ENCODE measurements at places on chromosomes 2 and 18.

DNA sequence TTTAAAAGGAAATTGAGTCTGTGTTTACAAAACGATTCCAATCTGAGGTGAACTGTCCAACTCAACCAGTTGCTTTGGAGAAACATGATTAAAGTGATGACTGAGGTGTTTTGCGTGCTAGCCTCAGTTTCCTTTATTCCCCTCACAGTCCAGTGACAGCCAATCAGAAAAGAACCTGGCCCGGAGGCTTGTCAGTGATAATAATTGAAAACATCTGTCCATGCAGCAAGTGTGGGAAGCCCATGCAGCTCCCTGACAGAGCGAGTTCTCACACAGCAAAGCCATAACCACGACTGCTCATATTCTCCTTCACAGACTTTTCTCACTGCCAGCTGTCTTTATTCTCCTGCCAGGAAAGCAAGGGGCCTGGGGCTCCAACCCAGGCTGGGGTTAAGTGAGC, 613.4 kb downstream of the ARHGAP15 start:
- no peak for DNase-seq

GRCh38 chr2:54704688-54705605, 18.5 kb upstream of the EML6 start:
- peak; percentile 58 for DNase-seq

DNA sequence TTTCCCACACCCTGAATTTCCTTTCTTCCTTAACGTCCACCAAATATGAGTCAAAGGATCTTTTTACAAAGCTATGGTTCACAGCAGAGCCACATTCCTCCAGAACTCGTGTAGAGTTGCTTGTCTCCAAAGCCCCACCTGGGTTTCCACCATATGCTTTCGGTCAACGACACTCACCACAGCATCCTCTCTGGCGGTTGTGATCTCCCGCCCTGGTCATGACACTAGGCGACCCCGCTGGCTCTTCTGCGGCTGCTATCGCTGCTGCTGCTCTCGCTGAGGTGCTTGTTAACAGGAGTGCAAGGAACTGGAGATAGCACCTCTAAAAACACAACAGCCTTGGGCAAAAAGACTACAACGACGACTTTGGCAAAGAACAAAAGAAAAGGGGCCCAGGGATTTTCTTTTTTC, 340 bp downstream of the SLC40A1 start:
- DNase-seq: peak; percentile 76

DNA sequence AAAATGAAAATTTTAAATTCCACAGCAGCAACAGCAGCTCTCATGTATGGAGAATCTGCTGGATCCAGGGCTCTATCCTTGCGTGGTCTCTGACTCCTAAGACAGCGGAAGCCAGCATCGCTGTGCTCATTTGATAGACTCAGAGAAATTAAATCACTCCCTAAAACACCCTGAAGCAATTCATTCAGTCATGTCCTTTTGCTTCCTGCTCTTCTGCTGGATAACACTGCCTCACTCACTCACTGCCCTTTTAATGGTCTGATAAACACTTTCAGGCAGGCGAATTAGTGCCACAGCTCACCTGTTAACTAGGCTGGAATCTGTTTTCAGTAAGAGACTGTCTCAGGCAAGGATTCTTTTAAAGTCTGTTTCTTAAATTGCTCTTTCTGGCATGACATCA, 10.0 kb downstream of the WIPF1 start:
- no peak for DNase-seq

GRCh38 chr2:47460766-47461165, 57.8 kb downstream of the MSH2 start:
- DNase-seq: no peak

GRCh38 chr18:54647176-54647575, 56.1 kb downstream of the DYNAP start:
- DNase-seq: peak; percentile 44

- no peak for DNase-seq
Observed at GRCh38 chr2:43486603-43487002, 109.2 kb downstream of the THADA start.

DNA sequence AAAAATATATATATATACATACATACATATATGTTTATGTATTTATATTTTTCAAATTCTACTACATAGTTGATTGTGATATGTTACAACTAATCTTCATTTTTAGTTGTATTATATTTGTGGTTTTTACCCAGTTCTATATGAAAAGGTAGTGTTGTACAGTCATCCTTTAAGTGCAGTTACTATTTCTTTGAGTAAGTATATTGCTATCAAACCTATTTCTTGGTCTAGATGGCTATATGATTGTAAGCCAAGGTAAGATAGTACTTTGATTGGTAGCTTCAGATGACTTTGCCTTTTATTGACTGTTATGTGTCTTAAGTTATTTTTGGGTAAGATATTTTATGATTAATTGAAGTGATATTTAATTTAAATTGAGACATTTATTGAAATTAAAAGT, 89.6 kb downstream of the AGPS start:
- DNase-seq: no peak

- no peak for DNase-seq
Observed at GRCh38 chr2:41906338-41906725, 141.5 kb upstream of the PKDCC start.

DNA sequence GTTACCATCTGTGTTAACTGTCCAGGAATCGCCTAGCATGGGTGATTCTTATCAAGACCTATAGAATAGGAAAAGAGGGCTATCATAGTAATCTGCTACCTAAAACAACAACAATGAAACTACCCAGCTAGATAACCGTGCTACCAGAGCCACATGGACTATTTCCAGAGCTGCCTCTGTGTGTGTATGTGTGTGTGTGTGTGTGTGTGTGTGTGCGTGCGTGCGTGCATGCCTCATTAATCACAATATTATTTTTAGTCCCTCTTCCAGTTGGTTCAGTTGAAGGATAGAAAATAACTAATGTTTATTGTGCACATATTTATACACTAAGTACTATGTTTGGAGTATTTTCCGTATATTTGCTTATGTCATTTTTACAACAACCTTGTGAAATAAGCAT, 201.1 kb downstream of the SP3 start:
- no peak for DNase-seq

DNA sequence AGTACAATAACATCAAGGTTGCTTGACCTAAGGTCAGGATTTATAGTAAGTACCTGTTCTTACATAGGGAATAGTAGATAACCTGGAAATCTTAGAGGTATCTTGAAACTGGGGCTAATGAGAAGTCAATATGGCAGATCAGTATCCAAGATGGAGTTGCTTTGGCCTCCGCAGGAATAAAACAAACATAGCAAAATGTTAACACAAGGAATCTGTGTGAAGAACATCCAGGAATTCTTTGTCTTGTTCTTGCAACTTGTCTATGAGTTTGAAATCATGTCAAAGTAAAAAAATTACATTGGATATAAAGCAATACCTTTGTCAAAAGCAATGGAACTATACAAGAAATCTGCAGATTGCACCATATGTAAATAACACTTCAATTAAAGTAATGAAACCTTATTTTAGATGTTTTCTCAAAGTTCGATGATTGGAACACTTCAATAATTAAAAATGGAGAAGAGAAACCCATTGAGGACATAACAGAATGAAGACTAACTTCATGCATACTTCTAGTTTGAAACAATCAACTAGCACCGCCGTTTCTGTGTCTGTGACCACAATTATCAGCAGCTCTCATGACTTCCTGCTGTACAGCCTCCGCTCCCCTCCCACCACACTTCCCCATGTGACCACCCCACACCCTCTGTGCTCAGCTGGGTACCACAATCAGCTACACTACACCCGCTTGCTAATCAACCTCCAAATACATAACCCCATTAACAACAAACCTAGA, 27.6 kb downstream of the C2orf76 start:
- peak; percentile 84 for DNase-seq

DNA sequence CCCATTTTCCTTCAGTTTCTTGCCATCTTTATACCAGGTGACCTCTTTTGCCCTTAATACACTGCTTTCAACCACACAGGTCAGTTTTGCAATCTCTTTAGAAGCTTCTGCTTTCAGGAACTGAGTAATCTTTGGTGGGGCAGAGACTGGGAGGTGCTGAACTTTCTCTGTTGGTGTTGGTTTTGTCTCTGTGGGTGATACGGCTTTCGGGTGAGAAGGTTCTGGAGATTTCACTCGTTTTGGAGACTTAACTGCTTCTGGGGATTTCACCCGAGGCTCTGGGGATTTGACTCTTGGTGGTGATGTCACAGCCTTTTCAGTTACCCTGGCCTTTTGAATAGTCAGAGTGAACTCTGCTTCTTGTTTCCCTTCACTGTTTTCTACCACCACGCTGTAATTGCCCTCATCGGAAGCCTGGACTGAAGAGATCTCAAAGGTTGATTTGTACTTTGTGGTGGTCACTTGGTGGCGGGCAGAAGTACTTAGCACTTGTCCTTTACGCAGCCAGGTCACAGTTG, 50.4 kb downstream of the PLEKHA3 start:
- DNase-seq: no peak

- no peak for DNase-seq
Observed at GRCh38 chr2:73906847-73907505, 14.2 kb downstream of the ACTG2 start.

DNA sequence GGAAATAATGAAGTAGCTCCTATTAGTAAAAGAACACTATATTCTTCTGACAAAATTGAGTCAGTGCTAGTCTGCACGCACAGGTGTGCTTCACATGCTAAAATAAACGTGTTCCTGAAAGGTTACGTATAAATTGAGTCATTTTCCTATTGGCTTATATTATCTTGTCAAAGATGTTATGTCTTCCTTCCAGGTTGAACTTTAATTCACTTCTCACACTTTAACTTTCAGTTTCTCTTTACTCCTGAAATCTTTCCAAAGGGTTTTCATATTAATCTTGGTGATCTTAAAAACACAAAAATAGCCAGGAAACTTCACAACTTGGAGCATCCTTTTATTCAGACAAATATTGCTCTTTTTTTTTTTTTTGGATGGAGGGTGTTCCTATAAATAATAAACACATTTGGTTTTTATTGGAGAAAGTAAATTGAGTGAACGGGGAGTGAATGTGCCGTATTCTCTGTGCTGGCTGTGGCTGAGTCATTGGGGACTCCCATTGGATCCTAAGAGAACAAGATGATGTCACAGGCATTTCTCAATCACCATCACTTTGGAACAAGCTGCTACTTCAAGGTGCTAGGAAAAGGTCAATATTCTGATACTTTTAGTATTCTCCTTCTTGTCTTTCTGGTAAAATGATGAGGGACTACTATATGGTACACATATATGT, 150.2 kb upstream of the SPATS2L start:
- DNase-seq: no peak

DNA sequence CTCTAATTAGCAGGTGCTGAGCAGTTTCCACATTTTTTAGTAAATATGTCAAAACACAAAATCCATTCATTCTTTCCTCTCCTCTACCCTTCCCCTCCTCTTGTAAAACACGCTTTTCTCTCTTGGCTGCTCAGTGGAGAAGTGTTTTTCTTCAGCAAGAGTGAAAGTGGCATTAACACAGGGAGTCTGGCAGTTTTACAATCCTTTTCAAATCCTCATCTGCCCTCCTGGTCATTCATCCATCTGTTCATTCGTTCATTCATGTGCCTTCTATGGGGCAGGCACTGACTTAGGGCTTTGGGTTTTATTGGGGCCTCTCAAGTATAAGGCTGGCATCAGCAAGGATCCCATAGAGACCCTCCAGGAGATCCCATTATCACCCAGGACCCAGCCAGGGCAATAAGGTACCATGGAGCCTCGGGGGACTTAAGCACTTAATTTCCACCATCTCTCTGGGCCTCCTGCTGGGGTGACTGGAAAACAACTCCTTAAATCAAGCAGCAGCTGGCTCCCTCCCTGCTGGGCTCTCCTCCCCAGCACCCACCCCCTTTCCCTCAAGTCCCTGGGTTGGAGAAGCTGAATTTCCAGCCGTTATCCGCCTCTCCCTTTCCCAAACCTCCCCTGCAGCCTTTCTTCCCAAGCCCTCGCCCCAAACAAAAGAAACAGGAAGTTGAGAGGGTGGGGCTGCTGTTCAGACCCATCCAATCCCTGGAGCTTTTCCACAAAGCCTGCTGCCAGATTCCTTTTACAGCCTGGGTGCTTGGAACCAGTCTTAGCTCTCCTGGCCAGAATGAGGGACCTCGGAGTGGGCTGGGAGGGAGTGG, 32.6 kb downstream of the MARCHF4 start:
- DNase-seq: no peak

GRCh38 chr2:226796840-226797288, 2.8 kb downstream of the IRS1 start:
- no peak for DNase-seq

DNA sequence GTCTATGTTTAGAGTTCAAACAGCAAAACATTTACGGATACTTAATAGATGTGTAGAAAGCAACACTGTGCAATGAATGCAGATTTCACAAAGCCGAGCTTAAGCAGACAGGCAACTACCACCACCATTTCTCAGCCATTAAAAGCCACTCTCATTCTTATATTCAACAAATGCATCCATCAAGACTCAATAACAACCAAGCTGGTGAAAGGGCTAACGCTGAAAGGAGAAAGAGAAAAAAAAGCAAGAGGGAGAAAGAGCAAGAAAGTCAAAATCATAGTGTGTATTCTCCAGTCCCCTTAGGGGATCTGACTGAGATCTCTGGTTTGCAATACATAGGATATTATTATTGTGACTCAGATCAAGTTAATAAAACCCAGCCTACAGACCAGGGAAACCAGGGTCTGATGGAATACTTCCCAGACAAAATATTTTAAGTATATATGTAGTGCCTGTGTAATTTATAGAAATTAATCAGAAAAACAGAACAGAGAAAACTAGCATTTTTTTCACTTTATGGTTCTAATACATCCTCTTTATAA, 14.1 kb downstream of the SATB2 start:
- DNase-seq: no peak

GRCh38 chr2:60152226-60152833, 401.1 kb downstream of the BCL11A start:
- DNase-seq: peak; percentile 38

GRCh38 chr2:46697830-46698323, 217.7 kb downstream of the MCFD2 start:
- DNase-seq: no peak

GRCh38 chr2:101379091-101379490, 8.2 kb downstream of the CREG2 start:
- DNase-seq: no peak

DNA sequence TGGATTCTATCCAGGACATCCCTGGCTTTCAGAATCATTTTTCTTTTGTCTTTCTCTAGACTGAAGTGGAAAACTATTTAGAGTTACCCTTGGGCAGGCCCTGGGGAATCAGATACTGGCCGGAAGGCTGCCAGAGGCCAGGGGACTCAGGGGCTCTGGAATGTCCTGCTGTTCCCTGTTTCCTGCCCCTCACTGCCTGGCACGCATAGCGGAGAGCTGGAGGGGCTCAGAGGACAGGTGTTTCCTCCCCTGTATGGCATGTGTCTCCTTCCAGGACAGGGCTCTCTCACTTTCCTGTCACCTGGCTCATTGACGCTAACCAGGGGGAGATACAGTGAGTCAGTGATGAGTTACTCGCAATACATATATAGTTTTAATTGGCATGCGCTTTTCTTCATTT, 38.8 kb downstream of the DYSF start:
- DNase-seq: no peak

DNA sequence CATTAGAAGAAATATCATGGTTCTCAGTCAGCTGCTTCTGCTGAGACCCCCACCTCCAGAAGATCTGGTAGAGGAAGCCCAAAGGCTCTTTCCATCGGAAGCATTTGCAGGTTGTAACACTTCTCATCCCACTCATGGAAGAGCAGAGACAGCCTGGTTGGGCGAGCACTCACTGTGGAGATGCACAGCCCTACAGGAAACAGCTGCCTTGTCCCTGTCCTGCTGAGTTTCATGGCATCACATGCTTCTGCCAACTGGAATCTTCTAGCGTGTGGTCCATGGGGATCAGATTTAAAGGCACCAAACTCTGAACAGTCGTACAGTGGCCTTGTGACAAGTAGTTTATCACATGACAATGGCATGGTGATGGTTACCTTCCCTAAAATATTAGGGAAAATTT, 36.3 kb upstream of the ACKR3 start:
- no peak for DNase-seq

Data from Jurkat, Clone E6-1 (cell line).